ENCODE measurements at places on chromosomes 5 and 9.
A peak's percentile ranks its signal among the peaks of the same experiment; 100 is the strongest.

DNA sequence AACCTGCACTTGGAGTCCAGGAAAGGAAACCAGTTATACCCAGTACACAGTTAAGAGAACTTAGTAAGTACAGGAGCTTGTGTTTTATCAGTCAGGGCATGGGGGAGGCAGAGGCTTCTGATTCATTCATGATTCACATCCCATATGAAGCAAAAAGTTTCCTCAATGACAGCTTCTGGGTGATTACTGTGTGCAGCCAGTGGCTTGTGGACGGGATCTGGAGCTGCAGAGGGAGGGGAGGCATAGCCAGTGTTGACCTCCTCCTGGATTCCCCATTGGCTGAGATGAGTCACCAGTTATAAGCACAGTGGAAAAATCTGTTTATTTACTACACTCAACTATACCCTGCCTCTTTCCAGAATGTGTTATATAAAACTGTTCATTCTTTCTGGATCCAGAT lies 17.7 kb downstream of the IL31RA start:
- DNase-seq = no peak

GRCh38 chr5:116813906-116814305 lies 239.3 kb upstream of the SEMA6A start:
- no peak for DNase-seq

DNA sequence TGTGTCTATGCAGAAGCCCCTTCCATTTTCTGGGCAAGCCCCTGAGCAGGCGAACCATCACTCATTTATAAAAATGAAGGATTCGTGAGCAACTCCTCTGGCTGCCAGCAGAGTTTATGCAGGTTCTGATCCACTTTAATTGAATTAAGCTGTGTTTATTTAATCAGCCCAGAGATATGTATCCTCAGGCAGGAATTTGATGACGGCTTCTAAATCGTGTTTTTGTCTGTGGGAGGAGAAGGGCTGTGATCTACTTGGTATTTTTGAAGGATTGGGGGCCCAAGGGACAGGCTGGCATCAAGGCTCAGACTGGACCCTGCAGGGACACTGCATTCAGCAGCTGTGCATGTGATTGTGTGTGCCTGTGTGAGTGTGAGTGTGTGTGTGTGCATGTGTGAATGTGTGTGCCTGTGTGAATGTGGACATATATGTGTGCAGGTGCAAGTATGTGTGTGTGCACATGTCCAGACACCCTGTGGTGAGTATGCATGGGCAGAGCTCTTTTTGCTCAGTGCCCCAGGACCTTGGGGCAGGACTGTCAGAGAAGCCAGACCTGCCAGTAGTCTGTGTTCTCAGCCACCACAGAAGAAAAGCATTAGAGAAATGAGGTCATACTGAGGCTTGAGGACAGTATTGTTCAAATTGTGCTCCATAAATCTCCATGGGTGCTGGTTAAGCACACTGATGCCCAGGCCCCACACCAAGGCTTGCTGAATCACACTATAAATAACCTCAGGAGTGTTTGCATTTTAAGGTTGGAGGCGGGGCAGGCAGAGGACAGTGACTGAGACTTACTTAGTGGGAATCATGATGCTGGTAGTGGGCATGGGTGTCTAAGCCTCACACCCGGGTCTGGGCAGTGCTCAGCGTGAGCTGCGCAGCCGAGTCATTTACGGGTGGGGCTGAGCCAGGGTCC lies 164.0 kb downstream of the CARTPT start:
- no peak for DNase-seq

- DNase-seq = no peak
Observed at GRCh38 chr5:143495821-143496275, 92.4 kb upstream of the NR3C1 start.

GRCh38 chr9:99366621-99367020 lies 144.5 kb downstream of the SEC61B start:
- DNase-seq = no peak

DNA sequence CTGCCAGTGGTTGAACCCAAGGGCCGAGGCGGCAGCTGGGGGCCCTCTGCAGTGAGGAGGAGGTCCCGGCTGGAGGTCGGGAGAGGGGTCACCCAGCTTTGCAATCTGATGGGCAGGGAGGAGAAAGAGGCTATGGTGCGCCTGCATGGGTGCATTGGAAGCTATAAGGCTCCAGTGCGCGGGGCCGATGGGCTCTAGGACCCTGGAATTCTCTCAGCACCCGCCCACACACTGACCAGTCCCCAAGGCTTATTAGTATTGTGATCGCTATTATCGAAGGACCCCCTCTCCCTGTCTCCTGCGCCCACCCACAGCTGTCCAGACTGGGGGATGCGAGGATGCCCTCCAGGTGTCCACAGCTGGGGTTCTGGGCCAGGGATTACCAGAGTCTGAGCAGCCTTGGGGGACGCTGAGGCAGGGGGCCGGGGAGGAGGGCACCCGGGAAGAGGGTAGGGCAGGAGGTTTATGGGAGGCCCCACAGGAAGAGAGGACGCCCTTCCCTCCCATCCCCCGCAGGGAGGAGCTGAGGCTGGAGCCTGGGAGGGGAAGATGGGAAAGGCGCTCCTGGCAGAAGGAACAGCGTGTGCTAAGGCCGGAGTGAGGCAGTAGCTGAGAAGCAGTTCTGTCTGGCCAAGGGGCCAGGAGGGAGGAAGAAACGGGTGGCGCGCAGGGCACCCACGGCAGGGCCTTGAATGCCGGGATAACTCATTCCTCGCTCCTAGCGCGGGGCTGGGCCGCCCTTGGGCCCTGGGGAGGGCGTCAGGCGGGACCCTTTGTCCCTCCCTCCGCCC lies 24.2 kb downstream of the C9orf50 start:
- DNase-seq = no peak

DNA sequence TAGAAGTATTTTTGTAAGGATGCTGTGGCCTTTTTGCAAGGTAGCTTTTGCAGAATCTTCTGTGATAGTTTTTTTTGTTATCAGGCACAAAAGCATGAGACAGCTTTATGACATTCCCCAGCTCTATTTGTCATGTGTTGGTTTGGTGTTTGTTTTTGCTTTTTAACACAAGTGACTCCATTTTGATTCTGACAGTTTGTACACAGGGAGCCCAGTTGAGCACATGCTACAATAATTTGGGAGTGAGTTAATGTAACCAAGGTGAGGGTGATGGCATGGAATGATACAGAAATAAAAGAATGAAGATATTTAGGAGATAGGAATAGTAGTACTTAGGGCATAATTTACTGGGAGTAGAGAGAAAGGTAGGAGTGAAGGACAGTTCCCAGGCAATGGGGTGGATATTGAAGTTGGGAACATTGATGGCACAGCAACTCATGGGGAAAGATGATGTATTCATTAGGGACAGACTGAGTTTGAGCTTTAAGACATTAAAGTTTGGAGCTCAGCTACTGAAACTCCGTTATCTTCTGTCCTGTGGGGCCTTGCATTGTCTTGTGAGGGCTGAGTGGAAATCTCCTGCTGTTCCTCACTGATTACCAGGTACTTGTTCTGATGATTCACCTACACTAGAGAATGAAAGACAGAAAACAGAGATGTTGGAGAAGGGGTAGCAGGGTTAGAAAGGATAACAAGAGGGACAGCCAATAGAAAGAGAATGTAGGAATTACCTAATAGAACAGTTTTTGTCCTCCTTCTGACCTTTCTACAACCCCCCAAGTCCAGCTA lies 88.3 kb upstream of the CCDC112 start:
- no peak for DNase-seq

DNA sequence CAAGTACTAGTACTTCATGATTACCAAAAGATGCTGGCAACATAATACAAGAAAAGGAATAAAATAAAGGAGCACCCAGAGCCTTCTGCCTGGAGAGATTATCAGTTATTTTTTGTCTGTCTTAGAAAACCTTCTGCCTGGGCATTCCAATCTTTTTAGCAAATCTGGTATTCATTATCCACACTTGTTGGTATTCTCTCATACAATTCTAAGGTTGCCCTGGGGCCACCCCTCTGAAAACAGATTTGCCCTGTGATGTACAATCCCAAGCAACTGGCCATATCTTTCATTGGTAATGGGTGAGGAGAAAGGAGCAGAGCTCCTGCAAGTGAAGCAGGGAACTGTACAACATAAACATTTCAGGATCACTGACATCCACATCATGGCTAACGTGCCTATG lies 47.8 kb downstream of the WDR41 start:
- DNase-seq = no peak

DNA sequence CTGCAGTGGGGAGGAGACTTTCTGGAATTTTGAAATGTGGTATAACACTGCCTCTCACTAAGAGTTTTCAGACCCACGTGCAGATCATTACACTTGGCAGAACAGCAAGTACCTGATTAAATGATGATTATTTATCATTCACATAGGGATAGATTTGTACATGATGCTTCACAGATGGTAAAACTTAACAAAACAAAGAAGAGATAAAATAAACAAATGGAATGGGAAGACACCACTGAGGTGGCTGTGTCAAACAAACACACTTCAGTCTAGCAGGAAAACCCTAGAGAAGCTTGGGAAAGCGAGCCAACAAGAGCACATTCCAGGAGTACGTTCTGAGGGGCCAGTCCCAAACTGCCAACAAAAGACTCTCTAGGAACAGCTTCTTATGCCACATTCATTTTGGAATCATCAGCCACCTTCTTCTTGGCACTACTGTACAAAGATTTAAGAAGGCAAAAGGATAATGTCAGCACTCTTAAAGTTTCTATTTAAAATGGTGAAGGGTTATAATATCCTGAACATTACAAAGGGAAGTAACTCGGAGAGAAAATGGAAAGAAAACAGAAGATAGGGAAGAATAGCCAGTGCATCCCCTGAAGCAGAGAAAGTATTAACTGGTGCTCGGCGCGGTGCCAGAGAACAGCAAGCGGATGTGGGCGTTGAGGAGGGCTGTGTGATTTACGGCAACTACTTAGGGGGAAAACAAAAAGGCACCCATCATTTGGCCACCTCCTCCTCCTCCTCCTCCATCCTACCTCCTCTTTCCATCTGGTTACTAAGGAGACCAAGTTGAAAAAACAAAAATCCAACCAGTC lies 1.6 kb downstream of the MED27 start:
- peak; percentile 10 for DNase-seq

DNA sequence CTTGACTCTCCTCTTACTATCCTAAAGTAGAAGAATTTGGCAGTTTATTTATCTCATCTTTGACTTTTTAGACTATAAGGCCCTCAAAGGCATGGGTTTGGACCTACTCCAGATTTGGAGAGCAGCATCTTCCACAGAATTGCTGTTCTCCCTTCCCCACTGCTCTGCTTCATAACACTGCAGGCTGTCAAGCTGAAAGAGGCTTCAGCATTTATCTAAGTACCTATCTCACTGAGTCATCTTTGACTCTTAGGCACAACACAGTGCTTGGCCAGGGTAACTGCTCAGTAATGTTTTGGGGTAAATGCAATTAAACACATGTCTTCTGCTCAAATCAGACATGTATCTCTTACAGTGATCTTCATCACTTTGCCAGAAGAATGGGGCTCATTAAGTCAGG lies 60.6 kb downstream of the GRIN3A start:
- no peak for DNase-seq

DNA sequence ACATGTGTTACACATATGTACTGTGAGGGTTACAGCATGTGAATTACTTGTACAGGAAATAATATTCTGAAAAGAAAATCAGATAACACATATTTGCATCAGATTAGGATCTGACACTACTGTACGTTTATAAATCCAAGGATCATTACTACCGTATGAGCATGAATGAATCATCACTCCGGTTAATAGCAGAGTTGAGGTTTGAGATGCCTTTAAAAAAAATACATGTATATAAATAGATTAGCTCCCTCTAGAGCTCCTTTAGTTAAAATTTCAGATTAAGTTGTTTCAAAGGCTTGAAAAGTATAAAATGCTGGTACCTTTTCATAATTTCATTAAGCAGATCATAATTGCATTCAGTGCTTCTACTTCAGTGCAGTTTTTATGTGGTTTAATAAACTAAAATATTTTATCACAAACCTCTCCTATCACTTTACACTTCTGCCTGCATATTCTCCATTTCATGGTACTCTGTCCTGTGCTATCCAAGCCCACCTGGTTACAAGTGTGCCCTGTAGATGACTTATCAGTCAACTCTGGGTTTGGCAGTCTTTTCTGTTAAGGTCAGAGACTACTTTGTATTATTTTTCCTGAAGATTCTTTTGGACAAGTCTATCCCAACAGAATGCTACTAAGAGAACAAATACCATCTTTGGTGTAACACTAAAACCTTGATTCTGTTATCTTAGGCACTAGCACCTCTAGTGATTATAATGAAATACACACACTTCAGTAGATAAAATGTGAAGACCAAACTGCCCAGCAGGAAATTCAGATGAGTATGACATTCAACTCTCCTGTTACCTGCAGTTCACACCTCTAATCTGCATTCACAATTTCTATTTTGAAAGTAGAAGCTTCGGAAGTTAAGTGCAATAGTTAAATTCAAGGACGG lies 48.0 kb upstream of the POU5F2 start:
- no peak for DNase-seq

DNA sequence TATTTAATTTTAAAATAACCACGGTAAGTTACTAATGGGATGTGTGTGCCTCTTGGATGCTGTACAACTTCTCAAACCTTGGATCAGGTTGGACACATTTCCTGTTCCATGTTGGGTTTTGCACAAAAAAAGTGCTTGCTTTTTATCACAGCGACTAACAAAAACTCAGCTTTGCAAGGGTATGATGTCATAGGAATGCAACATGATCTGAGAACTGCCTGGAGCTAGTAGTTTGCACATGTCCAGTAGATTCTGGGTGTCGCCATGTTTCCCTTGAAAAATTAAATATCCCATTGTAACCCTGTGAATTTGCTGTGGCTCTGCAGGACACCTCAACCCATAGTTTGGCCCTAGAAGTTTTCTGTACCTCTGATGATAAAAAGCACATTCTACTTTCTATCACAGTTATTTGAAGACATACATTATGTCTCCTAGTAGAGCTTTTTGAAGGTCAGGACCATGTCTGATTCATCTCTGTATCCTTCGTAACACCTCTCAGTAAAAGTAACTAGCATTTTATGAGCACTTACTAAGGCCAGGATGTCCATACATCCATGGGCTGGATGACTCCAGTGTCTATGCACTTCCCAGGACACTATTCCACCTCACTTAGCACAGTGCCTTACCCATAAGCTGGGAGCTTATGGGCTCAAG lies 11.5 kb upstream of the FRMPD1 start:
- DNase-seq = no peak

DNA sequence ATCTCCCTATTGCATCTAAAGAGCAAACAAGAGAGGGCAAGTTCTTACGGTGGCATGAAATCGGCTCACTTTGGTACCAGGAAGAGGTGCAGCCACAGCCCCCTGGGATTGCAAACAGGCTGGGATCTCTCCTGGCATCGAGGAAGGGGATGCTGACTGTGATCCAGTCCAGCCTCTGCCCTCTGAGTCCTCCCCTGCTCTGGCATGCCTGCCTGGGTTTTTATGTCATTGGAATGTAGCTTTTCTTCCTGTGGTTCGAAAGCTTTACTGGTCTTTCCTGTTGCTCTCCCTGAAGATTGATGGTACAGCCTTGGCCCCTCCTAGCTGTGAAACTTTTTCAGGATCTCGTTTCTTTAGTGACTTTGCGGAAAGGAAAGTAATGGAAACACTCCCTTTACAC lies 6.6 kb downstream of the SLC46A2 start:
- no peak for DNase-seq

- DNase-seq = no peak
Observed at GRCh38 chr5:6791031-6791430, 77.8 kb downstream of the TENT4A start.

GRCh38 chr9:113886933-113887332 lies 10.8 kb downstream of the ZNF618 start:
- no peak for DNase-seq

All from NCI-H2171 (cell line).